Daoy (cell line): ENCODE measurements at places on chromosomes 1 and 21. TPM values are rescaled to one million over a fixed set of nuclear protein-coding genes. Genes with fewer than 3 reads are reported as not detected.

- no peak for DNase-seq
Measured at GRCh38 chr1:59164371-59164770, 132.5 kb upstream of the FGGY start.

- DNase-seq: no peak
Measured at GRCh38 chr21:45080639-45081414, 6.4 kb downstream of the ADARB1 start.

- no peak for DNase-seq
Measured at GRCh38 chr1:203349773-203350524, 973 bp downstream of the FMOD start.

DNA sequence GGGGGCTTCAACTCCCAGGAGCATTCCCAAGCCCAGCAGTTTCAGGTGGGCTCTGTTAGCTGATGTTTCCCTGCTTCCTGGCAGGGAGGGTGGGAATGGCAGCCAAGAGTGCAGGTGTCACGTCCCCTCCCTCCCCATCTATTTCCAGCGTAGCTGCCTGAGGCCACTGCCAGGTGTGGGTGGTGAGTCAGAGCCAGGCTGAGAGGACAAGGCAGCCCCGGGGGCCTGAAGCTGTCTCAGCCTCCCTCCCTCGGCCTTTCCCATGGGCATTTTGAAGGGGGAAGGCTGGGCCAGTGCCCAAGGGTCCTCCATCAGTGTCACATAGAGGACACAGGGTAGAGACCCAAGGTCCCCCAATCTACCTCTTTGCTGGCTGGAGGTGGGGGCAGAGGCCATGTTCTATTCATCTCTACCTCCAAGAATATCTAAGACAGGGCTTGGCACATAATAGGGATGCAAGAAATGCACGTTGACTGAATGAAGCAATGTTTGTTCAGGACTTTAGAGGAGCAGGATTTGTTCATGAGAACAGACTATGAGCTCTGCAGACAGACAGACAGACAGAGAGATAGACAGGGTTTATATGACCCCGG, 34.4 kb upstream of the ID3 start:
- peak; percentile 78 for DNase-seq

- no peak for DNase-seq
Measured at GRCh38 chr1:69191335-69191734, 376.4 kb upstream of the LRRC7 start.

DNA sequence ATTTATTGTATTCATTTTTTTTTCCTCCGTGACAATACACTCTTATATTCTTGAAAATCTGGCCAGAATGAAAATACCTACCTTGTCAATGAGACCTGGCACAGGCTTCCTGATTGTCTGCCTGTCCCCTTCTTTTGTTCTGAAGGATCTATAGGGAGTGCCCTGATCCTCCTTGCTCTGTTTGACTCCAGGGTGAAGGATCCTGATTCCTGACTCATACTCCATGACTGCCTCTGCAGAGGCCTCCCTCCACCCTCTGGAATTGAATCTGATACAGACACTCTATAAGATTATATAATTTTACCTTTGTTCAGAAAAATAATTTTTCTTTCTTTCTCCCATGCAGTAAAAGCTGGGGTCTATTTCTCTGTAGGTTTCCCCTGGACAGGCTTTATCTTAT, 116.2 kb downstream of the HMCN1 start:
- DNase-seq: peak; percentile 41

- DNase-seq: no peak
Measured at GRCh38 chr1:24410750-24411149, 2.8 kb downstream of the STPG1 start.

GRCh38 chr1:206544562-206545257, 37.4 kb downstream of the RASSF5 start:
- peak; percentile 65 for DNase-seq

- no peak for DNase-seq
Measured at GRCh38 chr1:171501305-171502024, 16.1 kb downstream of the PRRC2C start.

GRCh38 chr1:20496241-20496661, 10.2 kb upstream of the CAMK2N1 start:
- DNase-seq: peak; percentile 93

- no peak for DNase-seq
Measured at GRCh38 chr1:30660241-30660640, 63.1 kb downstream of the MATN1 start.

DNA sequence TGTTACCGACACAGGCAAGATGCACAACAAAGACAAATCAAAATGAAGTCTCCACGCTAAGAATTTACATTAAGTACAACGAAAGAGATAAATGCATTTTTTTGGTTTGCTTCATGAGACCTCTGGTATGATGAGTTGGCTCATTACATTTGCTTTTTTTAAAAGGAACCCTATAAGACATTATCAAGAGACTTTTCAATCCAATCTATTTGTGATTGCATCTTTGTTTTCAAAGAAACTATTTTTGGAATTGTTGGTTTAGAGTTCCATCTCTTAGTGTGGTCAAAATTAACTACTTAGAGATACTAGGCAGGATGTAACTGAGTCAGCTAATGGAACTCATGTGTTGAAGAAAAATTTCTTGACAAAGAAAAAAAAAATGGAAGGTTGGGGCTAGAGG, 200.1 kb downstream of the ZC3H11B start:
- no peak for DNase-seq

- no peak for DNase-seq
Measured at GRCh38 chr1:188891958-188892357, 1585.7 kb downstream of the BRINP3 start.

DNA sequence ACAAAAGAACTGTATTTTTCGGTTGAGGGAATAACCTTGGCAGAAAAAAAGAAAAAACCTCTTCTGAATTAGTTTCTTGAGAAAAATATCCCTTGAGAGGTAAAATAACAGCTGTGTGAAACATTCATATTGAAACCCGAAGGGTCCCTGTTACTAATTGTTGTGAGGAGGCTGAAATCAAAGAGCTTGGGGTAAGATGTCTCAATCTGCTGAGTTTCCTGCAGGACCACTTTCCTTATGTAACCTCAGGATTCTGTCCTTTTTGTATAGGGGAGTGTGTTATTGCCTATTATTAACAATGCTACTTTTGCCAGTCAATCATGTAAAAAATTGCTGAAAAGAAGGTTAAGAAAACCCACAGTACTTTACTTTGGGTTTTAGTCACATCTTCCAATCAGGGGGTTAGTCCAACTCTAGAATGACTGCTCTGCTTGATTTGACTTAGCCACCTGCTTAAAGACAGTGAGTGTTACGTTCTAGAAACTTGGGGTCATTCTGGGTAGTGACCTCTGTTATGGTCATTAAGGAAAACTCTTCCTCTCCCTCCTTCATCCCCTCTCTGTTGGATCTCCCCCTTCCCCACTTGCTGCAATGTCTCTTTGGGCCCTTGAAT, 138.8 kb downstream of the GIPC2 start:
- no peak for DNase-seq

DNA sequence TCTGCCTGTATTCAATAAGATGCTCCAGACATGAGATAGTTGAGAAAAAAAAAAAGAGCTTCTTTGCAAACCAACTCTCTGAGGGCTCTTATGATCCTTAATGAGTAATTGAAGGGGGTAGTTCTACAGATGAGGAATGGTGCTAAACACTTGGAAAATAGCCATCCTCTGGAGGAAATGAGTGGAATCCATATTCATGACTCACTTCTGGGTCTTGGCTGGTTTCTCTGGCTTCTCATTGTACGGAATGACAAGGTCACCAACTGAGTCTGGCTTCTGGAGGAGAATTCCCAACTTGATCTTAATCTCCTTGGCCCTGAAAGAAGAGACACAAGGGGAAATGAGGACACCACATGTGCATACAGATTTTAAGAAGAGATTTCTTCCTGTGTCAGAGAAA, 34.7 kb downstream of the RGS5 start:
- peak; percentile 90 for DNase-seq

DNA sequence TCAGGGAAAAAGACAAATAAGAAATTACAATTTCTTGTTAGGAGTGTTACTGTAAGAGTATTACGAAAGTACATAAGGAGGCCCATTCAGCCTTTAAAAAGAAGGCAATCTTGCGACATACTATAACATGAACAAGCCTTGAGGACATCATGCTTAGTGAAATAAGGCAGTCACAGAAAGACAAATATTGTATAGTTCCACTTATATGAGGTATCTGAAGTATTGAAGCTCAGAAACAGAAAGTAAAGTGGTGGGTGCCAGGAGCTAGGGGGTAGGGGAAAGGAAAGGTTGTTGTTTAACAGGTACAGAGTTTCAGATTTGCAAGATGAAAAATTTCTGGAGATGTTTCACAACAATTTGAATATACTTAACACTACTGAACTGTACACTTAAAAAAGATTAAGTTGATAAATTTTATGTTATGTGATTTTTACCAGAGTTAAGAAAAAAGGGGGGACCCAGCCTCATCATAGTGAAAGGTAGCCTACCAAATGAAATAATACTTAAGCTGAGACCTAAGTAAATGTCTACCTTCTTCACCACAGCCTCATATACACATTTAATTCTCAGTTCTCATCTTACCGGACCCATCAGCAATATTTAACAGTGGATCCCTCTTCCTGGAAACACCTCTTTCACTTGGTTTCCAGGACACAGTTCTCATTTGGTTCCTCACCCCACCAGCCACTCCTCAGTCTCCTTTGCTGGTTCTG, 19.5 kb downstream of the USP24 start:
- DNase-seq: no peak

GRCh38 chr1:199007423-199007822, 368.6 kb downstream of the PTPRC start:
- no peak for DNase-seq

DNA sequence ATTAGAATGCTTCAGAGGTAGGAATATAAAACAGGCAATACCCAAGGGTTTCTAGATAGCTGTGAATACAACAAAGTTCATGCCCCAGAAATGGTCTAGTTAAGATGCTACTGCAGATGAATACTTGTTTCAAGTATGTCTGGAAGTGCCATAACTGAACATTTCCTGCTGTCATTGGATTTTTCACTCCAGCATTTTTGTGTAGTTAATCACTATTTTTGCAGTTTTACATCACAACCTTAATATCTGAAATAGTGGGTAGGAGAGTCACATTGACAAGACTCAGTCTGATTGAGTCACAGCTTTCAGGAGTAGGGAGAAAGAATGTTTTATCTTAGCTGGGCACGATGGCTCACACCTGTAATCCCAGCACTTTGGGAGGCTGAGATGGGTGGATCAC, 126.4 kb upstream of the C1orf21 start:
- peak; percentile 37 for DNase-seq

DNA sequence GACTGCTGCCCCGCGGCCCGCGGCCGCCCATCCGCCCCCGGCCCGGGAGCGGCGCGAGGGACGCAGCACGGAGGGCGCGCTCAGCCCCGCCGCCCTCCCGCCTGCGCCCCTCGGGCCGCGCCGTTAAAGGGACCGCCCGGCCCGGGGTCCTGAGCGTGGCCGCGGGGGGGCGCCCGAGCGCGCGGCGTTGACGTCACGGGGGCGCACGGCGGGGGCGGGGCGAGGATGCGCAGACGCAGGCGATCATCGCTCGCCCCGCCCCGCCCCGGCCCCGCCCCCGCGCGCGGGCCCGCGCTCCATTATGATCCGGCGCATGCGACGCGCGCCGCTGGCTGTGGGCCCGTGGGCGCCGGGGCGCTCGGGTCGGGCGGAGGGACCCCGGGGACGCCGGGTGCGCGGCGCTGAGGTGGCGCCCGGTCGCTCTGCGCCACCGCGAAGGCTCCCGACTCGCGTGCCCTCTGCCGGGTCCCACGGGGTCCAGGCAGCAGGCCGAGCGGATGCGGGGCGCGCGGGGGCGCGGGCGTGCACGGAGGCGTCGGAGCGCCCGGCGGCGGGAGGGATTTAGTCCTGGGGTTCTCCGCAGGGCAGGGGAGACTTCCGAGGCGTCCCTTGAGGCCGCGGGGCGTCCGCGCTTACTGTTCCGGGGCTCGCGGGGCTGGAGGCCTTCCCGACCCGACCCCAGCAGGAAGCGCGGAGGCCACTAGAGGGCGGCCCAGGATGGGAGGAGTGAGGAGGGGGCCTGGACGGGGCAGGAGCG, at the start of gene DVL1:
Gene DVL1, minus strand, starts transcription at position 163 of the 757 bp plus-strand sequence. CDS start 353 bp downstream, outside the sequence.
- peak; percentile 77 for DNase-seq

GRCh38 chr21:25506887-25507286, 100.4 kb downstream of the MRPL39 start:
- peak; percentile 10 for DNase-seq

DNA sequence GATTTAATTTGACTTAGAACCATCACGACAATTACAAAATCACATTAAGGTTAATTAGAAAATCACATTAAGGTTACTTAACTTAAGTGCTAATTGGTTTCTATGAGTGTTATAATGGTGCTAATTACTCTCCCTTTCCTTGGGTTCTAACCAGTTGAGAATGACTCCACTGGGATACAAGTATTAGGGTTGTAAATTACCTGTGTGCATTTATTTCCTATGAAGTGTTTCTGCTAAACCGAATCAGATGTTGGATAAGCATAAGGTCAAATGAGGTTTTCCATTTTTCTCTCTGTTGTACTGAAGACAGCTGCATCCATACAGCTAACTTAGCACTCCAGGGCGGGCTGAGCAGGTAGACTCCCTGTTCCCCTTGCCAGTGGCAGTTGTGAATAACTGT, 610.3 kb upstream of the TMPRSS15 start:
- DNase-seq: no peak

DNA sequence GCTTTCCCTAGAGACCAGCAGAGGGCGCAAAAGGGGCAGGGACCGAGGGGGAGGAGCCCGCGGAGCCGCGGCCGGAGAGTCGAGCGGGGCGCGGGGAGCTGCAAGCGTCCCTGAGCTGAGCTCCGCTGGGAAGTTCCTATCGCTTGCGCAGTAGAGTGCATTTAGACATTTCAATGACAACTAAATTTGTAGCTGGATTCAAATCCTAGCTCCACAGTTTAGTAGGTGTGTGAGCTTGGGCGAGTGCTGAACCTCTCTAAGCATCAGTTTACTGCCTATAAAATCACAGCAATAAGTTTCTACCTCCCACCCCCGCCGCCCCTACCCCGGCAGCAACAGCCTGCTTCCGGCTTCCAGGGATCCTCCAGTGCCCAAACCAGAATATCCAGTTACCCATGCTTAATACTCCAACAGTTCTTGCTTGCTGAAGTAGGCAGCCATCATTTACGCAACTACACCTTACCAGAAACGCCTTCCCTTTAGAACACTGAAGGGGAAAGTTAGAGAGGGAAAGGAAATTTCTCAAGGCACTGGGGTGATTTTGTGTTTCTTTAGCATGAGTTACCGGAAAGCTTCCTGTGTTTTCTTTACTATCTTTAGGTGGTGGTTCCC, 9.1 kb downstream of the TLR5 start:
- peak; percentile 92 for DNase-seq

Gene LAD1
- total RNA-seq: 0.06 and 0.71 TPM in 2 replicates

Gene NBPF26
- 2.7 and 5.2 TPM in 2 replicates for total RNA-seq

Gene PLA2G2D
- not detected in 2 replicates for total RNA-seq

Gene TMEM82
- not detected in 2 replicates for total RNA-seq

Gene LRRC41
- 50.2 and 61.0 TPM in 2 replicates for total RNA-seq

Gene C1orf226
- total RNA-seq: 2.5 TPM in 1 of 2 replicates, not detected in the other

Gene CENPS
- total RNA-seq: 19.1 and 52.1 TPM in 2 replicates

Gene COL16A1
- total RNA-seq: 28.7 and 38.2 TPM in 2 replicates

Gene JAM2
- total RNA-seq: 0.42 and 1.1 TPM in 2 replicates

Gene CCDC181
- 8.5 and 10.1 TPM in 2 replicates for total RNA-seq

Gene NCF2
- total RNA-seq: 19.7 and 26.2 TPM in 2 replicates

Gene NPPA
- not detected in 2 replicates for total RNA-seq

Gene WDR64
- not detected in 2 replicates for total RNA-seq

Gene CFAP141
- not detected in 2 replicates for total RNA-seq
